ENCODE measurements at places on chromosomes 1 and 21.
A peak's percentile ranks its signal among the peaks of the same experiment; 100 is the strongest.

GRCh38 chr1:10687251-10687651 is 109.2 kb downstream of the CASZ1 start:
- DNase-seq, result no peak

DNA sequence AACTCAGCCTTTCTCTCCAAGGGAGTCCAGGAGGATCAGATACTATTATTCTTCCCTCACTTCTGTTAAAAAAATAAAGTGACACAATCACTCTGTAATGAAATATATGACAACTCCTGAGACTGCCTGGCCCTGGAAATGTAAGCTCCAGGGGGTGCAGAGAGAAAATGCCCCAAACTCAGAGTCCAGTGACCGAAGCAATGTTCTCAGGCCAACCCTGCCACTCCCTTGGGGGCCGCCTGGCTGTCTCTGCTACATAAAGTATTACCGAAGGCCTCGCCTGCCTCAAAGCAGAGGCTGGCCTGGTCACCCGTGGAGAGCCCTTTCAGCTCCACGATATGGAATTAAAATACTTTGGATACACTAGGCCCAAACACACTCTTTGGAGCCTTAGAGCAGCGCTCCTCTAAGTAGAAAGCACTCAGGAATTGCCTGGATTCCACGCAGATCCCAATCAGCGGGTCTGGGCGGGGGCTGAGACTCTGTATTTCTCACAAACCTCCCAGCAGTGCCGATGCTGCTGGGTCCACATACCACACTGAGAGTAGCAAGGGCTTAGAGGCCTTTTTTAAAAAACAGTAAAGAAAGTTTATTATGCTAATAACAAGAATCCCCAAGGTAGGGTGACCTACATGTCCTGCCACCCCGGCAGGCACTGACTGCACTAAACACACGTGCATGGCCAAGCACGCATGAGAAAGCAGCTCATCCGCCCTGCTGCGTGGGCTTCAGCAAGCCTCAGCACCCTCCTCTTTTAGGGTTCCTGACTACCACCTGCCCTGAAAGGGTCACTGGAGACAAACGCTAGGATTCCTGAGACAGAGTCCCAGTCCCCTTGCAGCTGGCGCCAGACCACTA is 31.1 kb downstream of the TMCO4 start:
- DNase-seq, result no peak

DNA sequence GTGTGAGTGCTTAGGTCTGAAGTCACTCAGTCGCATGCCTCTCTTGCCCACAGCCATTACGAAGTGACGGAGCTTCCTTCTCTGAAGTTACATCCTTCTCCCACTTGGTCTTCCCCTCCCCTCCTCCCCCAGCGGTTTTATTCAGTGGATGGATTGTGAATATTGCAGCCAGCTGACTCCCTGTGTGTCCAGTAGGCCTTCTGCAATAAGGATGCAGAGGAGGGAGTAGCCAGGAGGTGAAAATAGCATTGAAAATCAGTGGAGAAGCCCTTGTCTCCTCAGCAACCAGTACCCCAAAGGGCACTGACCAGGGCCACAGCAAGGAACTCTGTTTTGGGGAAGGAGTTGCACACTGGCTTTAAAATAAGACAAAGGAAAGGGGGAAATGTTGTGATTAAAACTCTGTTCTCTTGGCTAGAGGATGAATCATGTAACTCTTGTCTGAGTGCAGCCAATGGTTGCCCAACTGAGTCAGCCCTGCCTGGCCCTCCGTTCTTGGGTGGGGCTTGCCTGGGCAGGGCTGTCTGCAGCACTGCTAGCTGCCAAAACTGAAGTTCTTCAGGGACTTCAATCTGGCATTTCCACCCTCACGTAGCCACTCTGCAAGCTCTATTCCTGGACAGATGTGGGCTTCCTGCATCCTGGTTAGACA is 4.3 kb downstream of the S100A10 start:
- DNase-seq, result peak; percentile 29

DNA sequence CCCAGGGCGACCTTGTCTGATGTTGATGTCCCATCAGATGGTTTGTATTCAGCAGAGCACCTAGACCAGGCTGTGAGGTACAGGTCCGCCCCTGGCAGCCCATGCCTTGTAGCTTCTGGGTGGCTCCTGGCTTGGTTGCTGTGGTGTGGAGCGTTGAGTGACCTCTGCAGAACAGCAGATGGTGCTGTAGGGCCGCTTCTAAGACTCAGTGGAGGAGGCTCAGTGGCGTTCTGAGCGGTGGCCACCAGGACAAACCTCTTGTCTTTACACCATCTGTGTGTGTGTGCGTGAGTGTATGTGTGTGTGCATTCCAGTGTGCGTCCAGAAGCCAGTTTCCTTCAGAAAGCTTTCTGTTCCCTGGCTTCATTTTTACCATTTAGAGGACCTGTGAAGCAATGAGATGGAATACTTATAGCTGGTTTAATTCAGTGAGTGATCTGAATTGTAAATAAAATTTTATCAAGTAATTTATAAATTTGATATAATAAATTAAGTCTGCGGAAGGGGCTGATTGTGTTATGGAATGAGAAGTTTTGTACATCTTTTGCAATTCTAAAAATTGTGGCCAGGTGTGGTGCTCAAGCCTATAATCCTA is 66.1 kb downstream of the ADARB1 start:
- DNase-seq, result no peak

DNA sequence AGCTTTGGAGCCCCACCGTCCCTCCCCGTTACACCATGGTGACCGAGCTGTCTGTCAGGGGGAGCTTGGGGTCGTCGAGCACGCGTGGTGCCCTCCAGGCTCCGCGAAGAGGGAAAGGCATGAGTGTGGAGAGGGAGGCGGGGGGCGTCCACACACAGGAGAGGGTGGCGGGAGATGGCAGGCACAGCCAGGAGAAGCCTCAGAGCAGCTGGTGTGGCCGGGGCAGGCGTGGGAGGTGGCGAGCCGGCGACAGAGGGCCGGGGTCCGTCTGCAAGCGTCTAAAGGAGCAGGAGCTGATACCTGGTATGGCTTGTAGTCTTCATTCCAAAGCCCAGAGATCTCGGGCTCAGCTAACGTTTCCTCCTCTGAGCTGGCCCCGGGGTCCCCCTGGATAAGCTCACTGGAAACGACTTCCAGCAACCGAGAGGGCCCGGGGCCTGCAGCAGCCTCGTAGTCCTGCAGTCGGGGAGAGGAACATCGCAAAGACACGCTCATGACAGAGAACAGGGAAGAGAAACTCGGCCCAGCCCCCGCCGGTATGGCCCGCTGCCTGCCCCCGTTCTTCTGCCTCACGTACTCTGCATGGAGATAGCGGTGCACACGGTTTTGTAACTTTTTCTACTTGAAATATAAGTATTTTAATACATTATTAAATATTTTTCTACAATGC is 37.4 kb downstream of the CFAP74 start:
- DNase-seq, result no peak

- DNase-seq, result no peak
These were observed 26.6 kb upstream of the COL18A1 start for GRCh38 chr21:45378258-45378966.

GRCh38 chr1:222387007-222387814 is 160.7 kb downstream of the HHIPL2 start:
- DNase-seq, result no peak
